ENCODE measurements at places on chromosomes 3 and 15.
A peak's percentile ranks its signal among the peaks of the same experiment; 100 is the strongest.

DNA sequence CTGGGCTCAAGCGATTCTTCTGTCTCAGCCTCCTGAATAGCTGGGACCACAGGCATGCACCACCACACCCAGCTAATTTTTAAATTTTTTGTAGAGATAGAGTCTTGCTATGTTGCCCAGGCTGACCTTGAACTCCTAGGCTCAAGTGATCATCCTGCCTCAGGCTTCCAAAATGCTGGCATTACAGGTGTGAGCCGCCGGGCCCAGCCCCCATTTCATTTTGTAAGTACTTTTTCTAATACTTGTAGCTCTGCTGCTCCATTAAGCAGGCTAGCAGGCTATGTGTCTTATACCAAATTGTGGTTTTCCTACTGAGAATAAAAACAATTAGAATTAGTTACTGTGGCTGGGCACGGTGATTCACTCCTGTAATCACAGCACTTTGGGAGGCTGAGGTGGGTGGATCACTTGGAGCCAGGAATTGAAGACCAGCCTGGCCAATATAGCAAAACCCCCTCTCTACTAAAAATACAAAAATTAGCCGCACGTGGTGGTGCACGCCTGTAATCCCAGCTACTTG lies 22.4 kb downstream of the NIPA1 start:
- no peak for DNase-seq

DNA sequence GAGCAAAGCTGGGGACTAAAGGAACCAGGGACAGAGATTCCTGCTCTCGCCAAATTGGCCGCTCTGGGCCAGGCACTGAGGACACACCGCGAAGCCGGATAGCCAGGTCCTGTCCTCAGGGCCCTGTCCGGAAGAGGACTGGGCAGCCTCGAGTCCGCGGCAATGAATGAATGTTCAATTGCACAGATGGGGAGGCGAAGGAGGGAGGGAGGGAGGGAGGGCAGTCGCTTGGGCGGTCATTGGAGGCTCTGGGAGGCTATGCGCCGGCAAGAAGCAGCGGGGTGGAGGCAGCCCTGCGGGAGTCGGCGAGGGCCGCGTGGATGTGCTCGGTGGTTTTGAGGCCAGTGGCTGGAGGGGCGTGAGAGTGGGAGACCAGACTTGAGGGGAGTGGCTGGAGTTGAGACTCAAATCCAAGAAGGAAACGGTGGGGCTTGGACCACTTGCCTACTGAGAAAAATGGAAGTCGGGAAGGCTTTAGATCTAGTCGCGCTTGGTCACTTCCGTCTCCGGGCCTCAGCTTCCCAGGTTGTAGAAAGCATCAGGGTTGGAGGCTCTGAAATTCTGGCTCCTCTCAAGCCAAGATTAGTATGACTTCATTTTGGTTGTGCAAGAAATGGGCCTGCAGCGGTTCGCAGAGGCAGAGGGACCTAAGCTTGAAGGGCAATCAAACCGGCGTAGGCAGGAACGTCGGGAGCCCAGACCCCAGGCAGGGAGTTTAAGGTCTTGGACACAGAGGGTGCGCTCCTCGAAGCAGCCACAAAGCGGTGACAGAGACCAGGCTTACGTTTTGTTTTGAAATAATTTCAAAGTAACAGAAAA lies 21.1 kb upstream of the PLXND1 start:
- peak; percentile 65 for DNase-seq

- no peak for DNase-seq
These were observed 5.3 kb downstream of the DPP8 start for GRCh38 chr15:65512189-65512588.

DNA sequence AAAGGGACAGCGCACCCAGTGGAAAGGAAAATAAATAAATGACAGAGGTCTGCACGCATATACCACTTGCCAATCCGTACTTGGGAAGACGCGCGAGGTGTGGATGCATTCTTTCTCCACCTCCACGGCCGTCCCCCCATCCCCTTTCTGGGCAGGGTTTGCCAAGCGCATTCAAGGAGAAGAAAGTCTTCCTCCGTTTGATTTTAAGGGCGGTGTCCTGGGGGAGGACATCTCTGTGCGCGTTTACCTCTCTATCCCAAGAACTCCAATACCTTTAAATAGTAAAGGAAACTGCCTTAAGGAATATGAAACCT lies 576 bp upstream of the MB21D2 start:
- no peak for DNase-seq

DNA sequence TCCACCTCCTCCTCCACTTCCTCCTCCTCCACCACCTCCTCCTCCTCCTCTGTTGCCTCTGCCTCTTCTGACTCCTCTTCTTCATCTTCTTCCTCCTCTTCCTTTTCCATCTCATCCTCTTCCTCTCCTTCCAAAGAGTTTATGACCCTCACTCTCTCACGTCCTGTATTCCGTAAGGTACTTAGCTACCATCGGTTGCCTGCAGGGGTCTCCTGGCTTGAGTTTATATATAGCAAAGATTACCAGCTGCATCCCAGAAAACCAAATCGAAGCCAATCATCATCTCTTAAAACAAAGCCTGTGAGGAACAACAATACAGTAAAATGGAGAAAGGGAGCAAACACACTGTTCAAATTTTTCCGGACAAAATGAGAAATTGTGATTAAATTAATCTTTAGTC lies 317.4 kb downstream of the C3orf38 start:
- DNase-seq, result no peak

- no peak for DNase-seq
These were observed 184.0 kb downstream of the IGSF11 start for GRCh38 chr3:118850687-118851086.

GRCh38 chr3:55122312-55122711 lies 194.5 kb upstream of the LRTM1 start:
- DNase-seq, result no peak

DNA sequence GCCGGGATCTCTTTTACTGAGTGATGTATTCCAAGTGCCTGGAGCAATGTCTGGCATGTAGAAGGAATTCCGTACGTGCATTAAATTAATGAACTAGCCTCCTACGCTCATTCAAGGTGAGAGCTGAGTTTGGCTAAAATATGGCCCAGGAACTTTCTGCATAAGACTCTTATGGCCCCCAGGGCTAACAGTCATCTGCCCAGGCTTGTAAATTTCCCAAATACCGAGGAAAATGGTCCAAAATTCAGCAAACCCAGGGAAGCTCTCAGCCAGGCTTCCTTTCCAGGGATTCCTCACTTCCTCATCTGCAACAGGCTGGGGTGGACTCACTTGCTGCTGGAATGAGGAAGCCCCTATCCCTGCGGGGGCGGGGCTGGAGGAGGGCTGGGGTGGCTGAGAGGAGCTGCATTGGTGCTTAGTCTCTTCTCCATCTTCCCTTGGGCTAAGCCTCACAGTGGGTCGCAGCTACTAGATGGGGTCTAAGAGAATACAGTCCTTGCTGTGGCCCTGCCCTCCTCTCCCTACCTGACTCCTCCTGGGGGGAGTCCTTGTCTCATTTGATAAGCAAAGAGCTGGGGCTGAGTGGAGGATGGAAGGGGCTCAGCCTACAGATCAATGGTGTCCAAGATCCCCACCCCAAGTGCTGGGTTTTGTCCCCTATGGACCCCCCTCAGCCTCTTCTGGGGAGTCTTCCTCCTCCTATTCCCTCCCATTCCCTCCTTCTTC lies 28.5 kb upstream of the APOD start:
- no peak for DNase-seq

GRCh38 chr15:48481802-48482201 lies 150.6 kb downstream of the DUT start:
- no peak for DNase-seq

GRCh38 chr15:39584662-39585388 lies 3.9 kb downstream of the THBS1 start:
- no peak for DNase-seq

DNA sequence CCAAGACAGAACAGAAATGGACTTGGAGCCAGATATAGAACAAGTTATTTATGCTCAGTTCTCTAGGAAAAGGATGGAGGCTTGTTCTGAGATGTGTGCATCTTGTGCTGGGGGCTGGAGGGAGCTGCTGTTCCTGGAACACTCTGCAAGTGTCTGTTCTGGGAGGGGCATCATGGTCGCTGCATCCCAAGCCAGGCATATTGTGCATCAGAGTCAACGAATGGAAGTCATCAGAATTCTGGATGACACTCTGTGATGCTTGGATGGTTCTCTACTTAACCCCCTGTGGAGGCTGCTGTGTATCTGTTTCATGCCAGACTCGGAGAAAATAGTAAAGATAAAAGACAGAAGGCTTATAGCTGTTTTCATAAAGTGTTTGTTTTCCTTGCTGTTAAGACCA lies 34.7 kb downstream of the RPL22L1 start:
- DNase-seq, result no peak

- no peak for DNase-seq
These were observed 13.3 kb upstream of the MYZAP start for GRCh38 chr15:57578288-57578900.

- DNase-seq, result no peak
These were observed 117.2 kb downstream of the TLE3 start for GRCh38 chr15:69980341-69981059.

DNA sequence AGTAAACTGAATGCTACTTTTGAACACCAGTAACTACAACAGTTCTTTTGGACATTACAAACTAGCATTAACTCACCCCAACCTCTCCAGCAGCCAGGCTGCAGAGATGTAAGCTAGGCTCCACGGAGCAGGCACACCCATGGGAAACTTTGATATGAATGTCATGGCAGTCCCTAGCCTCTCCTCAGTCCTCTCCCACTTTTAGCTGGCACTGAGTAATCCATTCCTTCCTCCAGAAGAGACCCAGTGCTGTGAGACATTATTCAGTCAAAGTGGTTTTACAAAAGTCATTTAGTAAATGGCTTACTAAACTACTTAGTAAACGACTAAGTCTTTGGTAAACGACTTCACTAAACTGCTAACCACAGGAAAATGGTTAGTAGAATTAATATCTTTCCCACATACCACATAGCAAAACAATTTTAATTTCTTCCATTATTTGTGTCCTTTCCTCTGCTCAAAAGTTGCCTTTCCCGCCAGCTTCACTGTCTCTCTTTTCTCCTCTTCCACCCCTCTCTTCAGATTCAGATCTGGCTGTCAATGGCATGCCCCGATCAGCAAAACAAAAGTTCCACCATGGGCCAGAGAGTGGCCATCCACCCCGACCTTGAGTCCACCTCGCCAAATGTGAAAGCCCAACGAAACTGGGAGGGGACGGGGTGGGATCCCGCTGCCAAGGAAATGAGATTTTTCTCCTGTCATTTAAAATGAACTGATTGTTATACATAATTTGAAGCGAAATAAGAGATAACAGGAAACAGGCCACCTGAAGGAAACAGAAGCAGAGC lies 67.5 kb upstream of the TJP1 start:
- DNase-seq, result no peak

- no peak for DNase-seq
These were observed 71.6 kb downstream of the KY start for GRCh38 chr3:134579141-134579665.

- DNase-seq, result no peak
These were observed 259.6 kb upstream of the ZNF717 start for GRCh38 chr3:76044601-76045600.

GRCh38 chr3:13569641-13570390 lies 20.9 kb downstream of the FBLN2 start:
- no peak for DNase-seq

DNA sequence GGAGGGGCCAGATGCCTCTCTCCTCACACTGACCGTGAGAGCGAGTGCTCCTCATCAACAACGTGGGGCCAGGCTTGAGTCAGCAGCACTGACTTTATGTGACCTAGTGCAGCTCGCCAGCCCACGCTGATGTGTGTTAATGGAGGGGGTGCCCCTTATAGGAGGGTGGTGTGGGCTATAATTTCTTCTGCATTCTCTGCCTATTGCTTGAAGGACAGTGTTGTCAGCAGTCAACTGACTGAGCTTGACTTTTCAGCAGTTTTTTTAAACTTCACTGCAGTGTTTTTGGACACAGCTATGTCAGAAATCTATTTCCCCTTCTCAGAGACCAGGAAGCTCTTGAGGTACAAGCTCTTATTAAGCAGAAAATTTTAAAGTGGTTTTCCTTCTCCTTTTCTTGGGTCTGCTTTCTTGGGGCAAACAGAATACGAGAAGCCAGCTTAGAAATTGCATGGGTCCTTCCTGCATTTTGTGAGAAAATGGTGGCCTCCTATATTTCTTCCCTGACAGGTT lies 304.8 kb upstream of the CTDSPL start:
- DNase-seq, result no peak

- no peak for DNase-seq
These were observed 18.7 kb upstream of the TJP1 start for GRCh38 chr15:29840926-29841325.

DNA sequence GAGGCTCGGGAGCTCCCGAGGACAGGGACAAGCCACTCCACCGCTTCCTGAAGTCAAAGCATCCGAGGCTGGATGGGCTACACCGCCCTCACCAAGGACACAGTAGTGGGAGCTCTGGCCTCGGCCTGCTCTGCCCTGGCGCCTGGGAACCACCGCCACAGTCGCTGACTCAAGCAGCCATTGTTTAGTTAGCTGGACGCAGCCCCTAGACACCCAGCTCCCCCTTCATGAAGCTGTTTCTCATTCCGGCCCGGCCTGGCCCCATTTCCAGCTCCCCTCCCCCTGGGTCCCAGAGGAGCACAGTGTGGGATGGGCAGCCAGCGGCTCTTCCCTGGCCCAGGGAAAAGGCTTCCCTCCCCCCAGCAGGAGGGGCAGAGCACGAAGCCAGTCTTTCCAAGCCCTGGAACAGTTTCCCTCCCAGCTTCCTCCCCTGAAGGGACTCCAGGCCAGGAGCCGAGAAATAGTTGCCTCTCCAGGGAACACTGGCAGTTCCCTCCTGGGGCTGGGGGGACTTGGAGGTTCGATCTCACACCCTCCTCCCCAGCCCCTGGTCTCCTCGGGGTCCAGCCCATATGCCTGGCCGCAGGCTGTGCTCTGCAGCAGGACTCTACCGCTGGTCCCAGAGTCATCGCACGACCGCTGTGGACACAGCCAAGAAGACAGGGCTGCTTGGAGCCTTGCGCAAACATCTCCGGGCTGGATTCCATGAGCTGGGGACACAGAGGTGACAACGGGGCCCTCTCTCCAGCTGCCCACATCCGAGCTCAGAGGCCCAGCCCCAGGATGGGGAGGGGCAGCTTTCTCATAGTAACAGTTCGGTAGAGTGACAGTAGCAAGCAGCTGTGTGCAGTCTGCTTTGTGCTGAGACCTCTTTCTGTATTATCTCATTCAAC lies 10.0 kb downstream of the PLXND1 start:
- DNase-seq, result no peak

- DNase-seq, result no peak
These were observed 69.5 kb upstream of the IQSEC1 start for GRCh38 chr3:13142552-13143380.

GRCh38 chr15:96972201-96972600 lies 641.7 kb downstream of the NR2F2 start:
- no peak for DNase-seq

GRCh38 chr15:70466895-70467529 lies 296.3 kb downstream of the UACA start:
- DNase-seq, result peak; percentile 41

DNA sequence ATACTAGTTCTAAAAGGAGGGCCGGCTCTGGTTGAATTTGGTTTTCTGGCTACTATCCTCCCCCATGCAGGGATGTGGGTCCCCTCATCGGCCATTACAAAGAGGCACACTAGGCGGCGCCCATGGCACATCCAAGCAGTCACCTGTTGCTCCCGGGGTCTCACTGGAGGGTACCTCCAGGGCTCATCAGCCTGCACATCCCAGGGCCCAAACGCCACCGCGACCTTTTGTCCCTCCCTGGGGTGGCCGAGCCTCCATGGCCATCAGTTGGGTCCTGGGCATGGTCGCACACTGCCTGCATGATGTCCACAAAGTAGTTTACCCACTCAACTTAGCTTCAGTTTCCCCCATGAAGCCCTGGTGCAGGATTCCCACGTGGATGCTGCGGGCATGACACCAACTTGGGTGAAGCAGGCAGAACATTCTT lies 28.3 kb downstream of the IDH3A start:
- DNase-seq, result peak; percentile 19

GRCh38 chr3:121870717-121871116 lies 23.5 kb upstream of the SLC15A2 start:
- no peak for DNase-seq

Measured in activated gamma-delta T cell treated with Interleukin-2 at 50 U/mL for 16 hours (primary cell).